Fibroblast of lung (primary cell): ENCODE measurements at places on chromosomes 13 and 19. TPM values are rescaled to one million over a fixed set of nuclear protein-coding genes. Genes with fewer than 3 reads are reported as not detected.

FAM216B gene
- under 0.01 and 0.26 TPM in 2 replicates for total RNA-seq

EBI3 gene
- total RNA-seq: not detected in 2 replicates

ZNF541 gene
- 0.17 TPM in 1 of 2 replicates, not detected in the other for total RNA-seq

B3GNT8 gene
- total RNA-seq: 1.3 and 3.5 TPM in 2 replicates

GRIN3B gene
- total RNA-seq: 0.51 and 0.66 TPM in 2 replicates

MAMSTR gene
- total RNA-seq: 0.51 and 0.99 TPM in 2 replicates

KCNN1 gene
- under 0.01 TPM in 2 replicates for total RNA-seq

NLRP11 gene
- total RNA-seq: under 0.01 TPM in 2 replicates

ZNF180 gene
- 6.4 and 7.6 TPM in 2 replicates for total RNA-seq

IFNL1 gene
- total RNA-seq: not detected in 2 replicates
